ENCODE measurements at places on chromosomes 5 and 9.

DNA sequence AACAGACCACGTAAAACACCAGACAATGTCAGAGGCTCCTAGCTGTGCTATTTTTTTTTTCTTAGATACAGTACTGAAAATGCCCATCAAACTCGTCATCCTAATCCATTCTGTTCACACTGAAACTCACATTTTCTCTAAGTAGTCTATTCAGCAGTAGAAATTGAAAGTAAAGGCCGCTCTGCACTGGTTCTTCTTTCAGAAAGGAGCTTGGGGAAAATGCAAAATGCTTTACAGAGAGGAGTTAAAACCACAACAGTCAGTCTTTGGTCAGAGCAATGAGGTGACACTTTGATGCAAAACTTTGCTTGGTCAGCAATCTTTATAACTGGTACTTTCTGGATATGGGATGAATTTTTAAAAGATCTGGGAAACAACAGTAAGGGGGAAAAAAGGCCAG is 43.8 kb upstream of the SUSD1 start:
- DNase-seq: no peak

DNA sequence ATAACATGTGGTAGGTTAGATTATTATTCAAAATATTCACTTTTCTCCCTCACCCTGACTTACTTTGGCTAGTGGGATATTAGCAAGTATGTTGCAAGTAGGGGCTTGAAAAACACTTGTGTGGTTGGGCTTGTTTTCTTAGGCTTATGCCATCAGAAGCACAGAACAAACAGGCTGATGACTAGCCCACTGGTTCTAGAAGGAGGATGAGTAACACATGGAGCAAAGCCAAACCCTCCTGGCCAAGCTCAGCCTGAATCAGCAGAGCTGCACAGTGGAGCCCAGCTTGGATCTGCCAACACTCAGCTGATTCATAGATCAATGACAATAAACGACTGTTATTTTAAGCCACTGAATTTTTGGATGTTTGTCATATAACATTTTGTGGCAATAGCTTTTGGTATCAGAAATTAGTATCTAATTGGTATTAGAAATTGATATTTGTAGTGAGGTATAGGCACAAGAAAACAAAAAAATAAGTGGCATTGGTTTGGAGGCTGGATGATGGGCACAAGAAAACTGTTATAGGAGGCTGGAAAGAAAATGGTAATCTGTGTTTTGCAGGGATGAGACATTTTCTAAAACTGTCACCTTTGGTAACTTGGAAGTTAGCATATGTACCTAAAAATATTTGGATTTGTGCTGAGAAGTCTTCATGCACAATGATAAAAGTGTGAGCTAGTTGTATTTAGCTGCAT is 46.1 kb upstream of the ZBED3 start:
- no peak for DNase-seq

- DNase-seq: no peak
Measured at GRCh38 chr9:16293610-16294009, 576.9 kb downstream of the BNC2 start.

- DNase-seq: no peak
Measured at GRCh38 chr5:63247651-63248050, 669.0 kb downstream of the LRRC70 start.

DNA sequence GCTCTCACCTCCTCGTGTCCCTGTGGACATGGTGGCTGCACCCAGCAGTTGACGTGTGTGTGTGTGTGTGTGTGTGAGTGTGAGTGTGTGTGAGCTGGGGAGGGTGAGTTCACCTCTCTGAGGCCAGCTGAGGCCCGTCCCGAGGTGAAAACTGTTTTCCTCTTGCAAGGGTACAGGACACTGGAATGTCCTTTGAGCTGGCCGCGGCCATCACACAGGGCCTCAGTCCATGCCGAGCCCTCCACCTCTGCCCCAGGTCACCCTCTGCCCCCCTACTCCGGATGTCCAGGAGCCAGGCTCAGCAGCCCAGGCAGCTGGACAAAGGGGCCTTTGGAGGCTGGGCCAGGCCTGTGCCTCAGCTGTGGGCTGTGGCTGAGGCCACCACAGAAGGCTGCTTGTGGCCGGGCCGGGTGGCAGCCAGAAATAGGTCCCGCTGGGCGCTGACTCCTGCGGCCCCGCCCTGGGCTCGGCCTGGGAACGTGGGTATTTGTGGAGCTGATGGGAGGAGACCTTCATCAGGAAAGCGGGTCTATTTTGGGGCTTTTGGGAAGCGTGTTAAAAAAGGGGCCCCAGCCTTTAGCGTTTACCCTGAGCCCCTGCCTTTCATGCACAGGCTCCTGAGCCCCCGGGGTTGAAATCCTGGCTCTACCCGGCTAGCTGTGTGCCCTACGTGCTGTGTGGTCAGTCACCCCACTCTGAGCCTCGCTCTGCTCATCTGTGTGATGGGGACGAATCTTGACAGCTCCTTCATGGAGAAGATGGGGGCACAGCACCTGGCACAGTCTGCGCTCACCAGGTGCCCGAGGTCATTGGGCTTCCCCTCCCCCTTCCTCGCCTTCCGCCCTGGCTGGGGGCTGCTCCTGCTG is 75.1 kb upstream of the IER5L start:
- DNase-seq: no peak

DNA sequence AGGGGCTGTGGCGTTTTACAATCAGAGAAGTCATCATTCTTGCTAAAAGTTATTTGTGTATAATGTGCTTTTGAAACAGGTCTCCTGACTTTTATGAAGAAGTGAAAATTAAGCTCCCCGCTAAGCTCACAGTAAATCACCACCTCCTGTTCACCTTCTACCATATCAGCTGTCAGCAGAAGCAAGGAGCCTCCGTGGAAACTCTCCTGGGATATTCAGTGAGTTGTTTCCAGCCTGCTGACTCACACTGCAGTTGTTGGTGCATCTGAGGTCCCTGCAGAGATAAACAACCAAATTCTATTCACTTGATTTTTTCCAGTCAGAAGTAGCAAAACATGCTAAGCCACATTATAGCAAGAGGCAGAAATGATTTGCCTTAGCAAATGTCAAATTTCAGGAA is 156.7 kb downstream of the DOCK8 start:
- DNase-seq: no peak
